NCI-H1694 treated with DMSO at 0.1 percent for 48 hours (cell line): ENCODE measurements at places on chromosomes 6 and 20.

DNA sequence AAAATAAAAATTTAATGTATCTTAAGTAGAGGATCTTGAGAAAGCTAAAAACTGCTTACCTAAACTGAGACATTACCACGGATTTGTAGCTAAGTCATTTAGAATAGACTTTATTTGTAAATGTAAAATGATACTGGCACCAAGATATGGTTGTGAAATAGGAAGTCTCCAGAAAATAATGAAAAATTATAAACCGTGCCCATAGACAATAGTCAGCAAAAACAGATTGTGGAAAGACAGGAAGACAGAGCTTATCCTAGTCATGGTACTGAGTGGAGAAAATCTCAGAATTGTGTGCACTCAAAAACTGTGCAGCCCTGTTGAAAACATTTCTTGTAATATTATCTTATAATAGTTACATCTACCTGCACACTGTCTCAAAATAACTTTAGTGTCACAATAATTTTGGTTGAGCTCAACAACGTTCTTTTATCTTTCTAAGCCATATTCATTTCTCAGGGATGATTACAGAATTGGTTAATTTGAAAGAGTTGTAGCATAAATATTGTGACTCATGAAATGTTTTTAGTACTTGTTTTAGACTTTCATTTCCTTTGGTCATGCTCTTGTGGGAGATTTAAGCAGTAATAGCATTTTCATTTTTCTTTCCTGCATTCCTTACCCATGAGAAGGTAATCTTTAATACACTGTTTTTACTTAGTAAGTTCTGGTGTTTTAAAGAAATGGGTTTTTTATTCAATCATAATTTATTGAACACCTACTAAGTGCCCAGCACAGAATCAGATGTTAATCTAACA lies 174.5 kb downstream of the SOX4 start:
- no peak for DNase-seq

DNA sequence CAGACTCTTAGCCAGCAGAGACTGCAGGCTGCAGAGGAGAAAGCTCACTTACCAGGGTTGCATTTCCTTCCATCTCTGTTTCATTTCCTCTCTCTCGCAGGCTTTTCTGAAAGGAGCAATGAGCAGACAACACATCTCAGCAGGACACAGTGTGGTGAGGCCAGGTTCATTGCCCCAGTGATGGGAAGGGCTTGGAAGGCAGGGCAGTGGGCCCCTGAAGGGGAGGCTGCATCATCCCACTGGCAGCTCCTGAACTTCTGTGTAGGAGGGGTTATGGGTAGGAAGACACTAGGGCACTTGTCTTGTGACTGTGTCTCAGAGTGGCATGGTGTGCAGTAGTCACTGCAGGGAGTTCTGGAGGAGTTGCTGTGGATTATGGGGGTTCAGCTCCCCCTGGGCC lies 246.8 kb downstream of the QKI start:
- DNase-seq, result no peak

DNA sequence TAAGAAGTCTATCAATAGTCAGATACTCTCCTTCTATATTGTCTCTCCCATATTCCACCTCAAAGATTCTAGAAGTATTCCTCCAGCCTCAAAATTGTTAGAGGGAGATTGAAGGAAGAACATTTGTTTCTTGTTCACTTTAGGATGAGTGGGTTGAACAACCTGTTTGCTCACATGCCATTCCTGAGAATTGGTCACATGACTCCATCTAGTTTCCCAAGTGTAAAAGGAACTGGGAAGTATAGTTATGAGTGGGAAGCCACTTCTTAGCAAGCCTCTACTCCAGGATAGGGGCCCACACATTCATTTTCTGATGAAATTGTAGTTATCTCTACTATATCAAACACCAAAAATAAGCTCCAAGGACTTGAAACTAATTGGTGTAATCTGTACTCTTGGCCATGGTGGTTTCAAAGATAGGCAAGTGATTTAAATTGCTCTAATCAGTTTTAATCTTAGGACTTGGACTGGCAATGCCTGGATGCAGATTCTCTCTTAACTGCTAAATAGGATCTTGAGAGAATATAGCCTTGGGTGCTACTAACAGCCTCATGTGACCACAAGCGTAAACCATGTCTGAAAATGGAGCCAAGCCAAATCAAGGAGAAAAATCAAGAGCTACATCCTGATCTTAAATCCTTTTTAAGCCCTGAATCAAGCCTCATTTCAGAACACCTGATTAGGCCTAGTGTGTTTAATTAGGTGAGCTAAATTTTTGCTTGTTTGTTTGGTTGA lies 758.7 kb upstream of the MAN1A1 start:
- no peak for DNase-seq

DNA sequence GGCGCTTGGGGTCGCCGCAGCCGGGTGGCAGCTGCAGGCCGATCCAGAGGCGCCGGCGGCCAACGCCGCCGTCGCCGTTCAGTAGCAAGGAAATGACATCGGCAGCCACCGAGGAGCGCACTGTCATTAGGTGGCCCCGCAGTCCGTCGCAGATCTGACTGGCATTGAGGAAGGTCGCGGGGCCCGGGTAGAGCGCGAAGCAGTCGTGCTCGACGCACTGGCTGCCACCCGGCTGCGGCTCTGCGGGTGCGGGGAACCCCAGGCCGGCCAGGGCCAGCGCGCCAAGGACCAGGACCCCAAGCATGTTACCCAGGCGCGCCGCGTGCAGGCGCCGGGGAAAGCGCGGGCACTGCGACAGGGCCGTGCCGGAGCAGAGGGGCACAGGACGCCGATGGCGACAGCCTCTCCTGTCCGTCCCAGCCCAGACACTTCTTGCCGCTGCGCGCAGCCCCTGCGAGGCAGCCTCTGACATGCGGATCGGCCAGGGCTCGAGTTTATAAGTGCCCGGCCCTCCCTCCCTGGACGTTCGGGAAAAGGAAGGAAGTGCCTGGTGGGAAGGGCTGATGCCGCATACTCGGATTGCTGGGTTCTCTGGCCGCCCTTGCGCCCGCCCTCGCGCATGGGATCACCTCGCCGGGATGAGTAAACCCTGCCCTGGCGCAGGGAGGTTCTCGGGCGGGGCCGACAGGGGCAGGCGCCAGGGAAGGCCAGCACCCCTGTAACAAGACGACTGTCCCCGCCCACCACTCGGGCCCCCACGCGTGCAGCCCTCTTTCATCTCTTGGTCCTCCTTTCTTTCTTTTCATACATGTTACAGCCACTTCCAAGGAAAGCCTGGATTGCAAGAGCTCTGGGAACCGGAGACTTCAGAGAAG lies at the start of gene THBD:
Gene THBD (minus strand): TSS at position 472 of the 875 bp plus-strand sequence. CDS start 168 bp downstream, at position 304.
- DNase-seq, result no peak

DNA sequence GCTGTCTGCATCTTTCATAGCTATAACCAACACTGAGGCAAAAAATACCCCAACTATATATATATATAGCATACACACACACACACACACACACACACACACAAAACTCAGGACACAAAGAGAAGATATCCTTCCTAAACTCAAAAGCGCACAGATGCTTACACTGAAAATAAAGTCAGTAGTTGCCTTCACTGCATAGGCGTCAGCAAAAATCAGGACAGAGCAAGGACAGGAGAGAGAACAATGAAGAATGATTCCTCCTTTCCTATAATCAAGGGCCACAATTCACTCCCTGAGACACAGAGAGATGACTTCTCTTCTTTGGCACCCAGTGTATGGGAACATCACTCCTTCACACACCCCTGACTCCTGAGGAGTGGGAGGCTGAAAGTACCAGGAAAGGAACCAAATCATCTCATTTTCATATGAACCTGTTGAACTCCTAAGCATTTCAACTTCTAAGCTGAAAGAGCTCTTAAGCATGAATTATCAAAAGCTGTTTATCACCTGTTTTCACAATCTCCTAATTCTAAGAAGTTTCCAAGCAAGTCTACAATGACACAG lies 141.4 kb downstream of the HIVEP2 start:
- no peak for DNase-seq

GRCh38 chr6:15038013-15038791 lies 207.7 kb upstream of the JARID2 start:
- no peak for DNase-seq

DNA sequence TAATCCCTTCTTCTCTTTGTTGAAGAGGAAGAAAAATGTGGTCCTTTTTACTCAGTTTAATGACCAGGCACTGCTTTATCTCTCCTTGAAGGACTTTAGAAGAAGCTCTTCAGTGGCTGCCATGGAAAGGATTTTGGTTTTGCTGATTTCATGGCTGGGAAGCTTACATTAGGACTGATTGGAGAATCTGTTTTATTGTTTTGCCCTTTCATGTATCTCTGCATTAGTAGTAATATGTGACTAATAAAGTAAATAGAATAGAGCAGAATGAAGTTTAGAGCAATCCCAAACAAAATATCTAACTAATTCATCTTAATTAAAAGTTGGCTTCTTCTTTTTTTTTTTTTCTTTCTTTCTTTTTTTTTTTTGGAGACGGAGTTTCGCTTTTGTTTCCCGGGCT lies 502.9 kb downstream of the HAO1 start:
- DNase-seq, result no peak
